T-helper 17 cell (primary cell): ENCODE measurements at places on chromosomes 2 and 18. TPM values are rescaled to one million over a fixed set of nuclear protein-coding genes. Genes with fewer than 3 reads are reported as not detected.

DNA sequence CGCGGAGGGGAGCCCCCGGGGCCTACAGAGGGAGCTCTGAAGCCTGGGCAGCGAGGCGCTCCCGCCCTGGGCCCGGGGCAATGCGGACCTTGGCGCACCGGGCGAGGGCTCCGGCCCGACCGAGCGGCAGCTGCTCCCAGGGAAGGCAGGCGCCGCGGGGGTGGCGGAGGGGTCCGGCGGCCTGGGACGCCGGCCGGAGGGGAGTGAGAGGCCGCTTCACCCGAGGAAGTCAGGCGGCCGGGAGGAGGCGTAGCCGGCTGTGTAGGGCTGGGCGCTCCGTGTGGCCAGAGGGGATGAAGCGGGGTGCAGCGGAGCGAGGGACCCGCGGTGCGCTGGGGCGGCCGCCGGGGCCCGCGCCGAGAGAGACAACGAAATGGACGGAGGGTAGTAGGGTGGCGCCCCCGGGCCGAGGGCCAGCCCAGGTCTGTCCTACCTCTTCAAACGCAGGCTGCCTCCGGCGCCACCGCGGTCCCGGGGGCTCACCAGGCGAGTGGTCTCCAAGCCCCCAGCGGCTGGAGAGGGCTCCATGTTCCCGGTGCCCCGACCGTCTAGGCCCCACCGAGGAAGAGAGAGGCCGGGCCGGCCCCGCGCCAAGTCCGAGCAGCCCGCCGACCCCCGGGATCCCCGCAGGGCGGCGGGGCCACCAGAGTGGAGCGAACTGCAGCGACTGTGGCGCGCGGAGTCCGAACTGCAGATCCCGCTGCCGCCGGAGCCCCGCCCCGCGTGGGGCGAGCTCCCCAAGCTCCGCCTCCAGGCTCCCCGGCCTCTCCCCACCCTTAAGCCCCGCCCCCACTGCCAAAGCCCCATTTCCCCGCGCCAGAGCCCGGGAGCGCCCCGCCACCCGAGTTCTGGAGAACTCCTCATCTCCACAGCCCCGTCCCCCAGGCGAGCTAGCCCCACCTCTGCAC is at the start of gene SLC30A3:
Gene SLC30A3 (minus strand): TSS at position 669 of the 908 bp plus-strand sequence. CDS start 141 bp downstream, at position 528.
- peaks cover 30% of the 10 kb centered on the region for H3K4me1 ChIP-seq
- H3K4me3 ChIP-seq: peak within 1 kb of the TSS; percentile 99
- H3K27me3 ChIP-seq: peaks cover 58% of the 10 kb centered on the region
- peak; percentile 65 for DNase-seq

DNA sequence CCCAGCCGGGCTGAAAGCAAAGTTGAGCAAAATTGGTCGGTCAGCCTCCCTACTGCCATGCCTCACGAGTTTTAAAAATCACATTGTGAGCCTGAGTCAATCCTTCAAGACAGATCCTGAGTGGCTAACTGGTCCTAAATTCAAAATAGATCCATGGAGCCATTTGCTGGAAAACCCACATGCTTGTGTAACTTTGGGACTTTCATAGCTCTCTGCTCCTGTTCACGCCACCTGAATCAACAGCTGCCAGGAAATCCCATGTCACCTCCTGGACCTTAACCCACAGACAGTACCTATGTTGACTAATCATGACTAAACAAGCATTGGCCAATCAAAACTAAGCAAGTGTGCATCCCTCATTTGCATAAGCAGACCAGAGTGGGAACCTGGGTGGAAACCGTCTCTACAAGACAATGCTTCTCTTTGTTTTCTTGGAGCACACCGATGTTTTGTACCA is 42.8 kb upstream of the LDLRAD4 start:
- DNase-seq: no peak
- peaks cover 5% of the 10 kb centered on the region for H3K4me1 ChIP-seq
- no peaks in the 10 kb centered on the region for H3K36me3 ChIP-seq
- no peak overlapping the region for H3K27ac ChIP-seq

DNA sequence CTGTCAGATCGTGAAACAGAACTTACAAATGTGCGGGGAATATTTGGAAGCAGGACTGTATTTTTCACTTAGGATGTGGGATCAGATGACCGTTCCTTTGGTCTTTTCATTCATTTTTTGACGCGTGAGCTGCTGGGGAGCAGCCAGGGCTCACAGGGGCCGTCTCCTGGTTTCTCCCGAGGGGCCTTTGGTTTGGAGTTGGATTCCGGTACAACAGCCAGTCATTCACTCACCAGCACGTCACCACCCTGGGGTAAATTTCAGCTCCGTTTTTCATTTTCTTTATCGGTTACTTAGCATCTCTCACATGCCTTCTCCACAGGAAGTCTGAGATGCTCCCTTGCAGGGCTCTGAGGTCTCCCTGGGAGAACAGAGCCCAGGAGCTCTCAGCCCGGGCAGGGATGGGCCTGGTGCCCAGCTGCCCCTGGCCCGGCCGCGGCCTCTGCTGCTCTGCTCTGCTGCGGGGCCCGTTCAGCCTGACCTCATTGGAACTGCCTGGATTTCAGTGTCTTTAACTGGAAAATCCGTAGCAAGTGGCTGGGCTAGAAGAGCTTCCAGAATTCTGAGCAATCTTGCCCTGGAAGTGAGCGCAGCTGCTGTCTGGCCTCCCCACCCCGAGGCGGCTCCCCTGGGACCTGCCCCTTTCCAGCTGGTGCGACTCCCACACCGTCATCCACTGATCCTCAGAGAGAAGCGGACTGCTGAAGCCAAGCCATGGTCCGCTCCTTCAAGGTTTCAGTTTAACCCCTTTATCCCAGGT is 335.6 kb downstream of the EIPR1 start:
- H3K4me3 ChIP-seq: no peak overlapping the region
- H3K27ac ChIP-seq: no peak overlapping the region
- no peaks in the 10 kb centered on the region for H3K4me1 ChIP-seq
- H3K36me3 ChIP-seq: peaks cover 2% of the 10 kb centered on the region

GRCh38 chr2:55763721-55764120 is 70.1 kb upstream of the PNPT1 start:
- no peak overlapping the region for H3K27ac ChIP-seq
- no peaks in the 10 kb centered on the region for H3K4me1 ChIP-seq
- peaks cover 77% of the 10 kb centered on the region for H3K27me3 ChIP-seq
- no peak for DNase-seq
- H3K36me3 ChIP-seq: no peaks in the 10 kb centered on the region

The REG3G gene
- total RNA-seq: not detected

DNA sequence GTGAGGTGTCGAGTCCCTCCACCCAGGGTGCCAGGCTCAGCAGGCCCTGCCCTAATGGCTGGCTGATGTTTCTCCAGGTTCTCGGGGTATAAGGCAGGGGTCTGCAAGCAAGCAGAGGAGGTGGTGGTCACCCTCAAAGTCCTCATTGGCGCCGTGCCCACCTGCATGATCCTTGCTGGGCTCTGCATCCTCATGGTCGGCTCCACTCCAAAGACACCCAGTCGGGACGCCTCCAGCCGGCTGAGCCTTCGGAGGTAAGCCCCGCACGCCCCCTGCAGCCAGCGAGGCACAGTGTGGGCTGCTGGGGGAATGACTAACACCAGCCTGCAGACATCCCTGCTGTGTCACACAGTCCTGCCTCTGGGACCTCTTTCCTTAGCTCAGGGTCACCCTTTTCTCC is 14.1 kb downstream of the MFSD2B start:
- no peak for DNase-seq
- H3K4me3 ChIP-seq: no peak overlapping the region
- H3K36me3 ChIP-seq: peaks cover 12% of the 10 kb centered on the region
- no peak overlapping the region for H3K27ac ChIP-seq

DNA sequence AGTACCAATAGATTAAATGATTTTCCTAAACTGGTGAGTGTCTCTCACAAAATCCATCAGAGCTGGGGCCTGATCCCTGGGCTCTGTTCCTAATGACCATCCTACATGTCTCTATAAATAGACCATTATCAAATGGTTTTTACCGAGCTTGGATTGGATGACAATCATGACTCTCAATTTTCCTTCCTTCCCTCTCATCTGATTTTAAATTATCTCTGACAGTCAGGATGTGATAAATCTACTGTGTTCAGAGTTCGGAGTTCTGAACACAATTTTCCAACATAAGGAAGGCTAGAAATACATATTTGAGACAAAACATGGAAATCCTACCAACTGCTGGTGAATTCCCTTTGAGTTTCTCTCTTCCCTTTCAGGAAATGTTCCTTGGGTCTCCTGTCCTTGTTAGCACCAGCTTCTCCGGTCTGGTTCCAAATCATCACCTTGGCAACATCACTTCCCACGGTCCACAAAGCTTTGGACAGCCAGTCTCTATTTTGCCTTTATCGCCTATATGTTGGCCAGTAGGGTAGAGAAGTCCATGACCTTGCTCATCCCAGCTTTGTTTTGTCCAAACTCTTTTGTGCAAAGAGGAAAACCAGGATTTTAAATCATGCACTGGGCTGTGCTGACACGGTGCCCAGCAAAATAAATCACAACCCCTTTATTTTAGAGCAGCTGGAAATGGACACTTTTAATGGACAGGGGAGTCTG is 139.6 kb upstream of the ITGA6 start:
- no peak for DNase-seq
- peaks cover 3% of the 10 kb centered on the region for H3K36me3 ChIP-seq
- no peaks in the 10 kb centered on the region for H3K27me3 ChIP-seq
- no peak overlapping the region for H3K27ac ChIP-seq
- peaks cover 14% of the 10 kb centered on the region for H3K4me1 ChIP-seq
- no peak overlapping the region for H3K4me3 ChIP-seq

The PLEKHH2 gene
- 0.75 TPM for total RNA-seq

GRCh38 chr2:27185331-27186026 is 26.4 kb upstream of the ATRAID start:
- no peak overlapping the region for H3K27ac ChIP-seq
- H3K36me3 ChIP-seq: no peaks in the 10 kb centered on the region
- no peaks in the 10 kb centered on the region for H3K4me1 ChIP-seq
- H3K27me3 ChIP-seq: peaks cover 43% of the 10 kb centered on the region

The PIEZO2 gene
- total RNA-seq: not detected

- peaks cover 3% of the 10 kb centered on the region for H3K4me1 ChIP-seq
- DNase-seq: no peak
- peaks cover 6% of the 10 kb centered on the region for H3K36me3 ChIP-seq
Measured at GRCh38 chr2:88856409-88857135, 165.1 kb downstream of the RPIA start.

- H3K4me1 ChIP-seq: no peaks in the 10 kb centered on the region
- no peak for DNase-seq
- no peaks in the 10 kb centered on the region for H3K36me3 ChIP-seq
Measured at GRCh38 chr18:41875094-41875780, 79.8 kb upstream of the PIK3C3 start.

The MYO3B gene
- total RNA-seq: 0.16 TPM

The GAL3ST2 gene
- total RNA-seq: 2.2 TPM

- H3K36me3 ChIP-seq: peaks cover 6% of the 10 kb centered on the region
- no peaks in the 10 kb centered on the region for H3K27me3 ChIP-seq
- no peak overlapping the region for H3K27ac ChIP-seq
- no peak overlapping the region for H3K4me3 ChIP-seq
- no peak for DNase-seq
Measured at GRCh38 chr18:26457611-26458353, 90.6 kb downstream of the KCTD1 start.

The LYG2 gene
- not detected for total RNA-seq

DNA sequence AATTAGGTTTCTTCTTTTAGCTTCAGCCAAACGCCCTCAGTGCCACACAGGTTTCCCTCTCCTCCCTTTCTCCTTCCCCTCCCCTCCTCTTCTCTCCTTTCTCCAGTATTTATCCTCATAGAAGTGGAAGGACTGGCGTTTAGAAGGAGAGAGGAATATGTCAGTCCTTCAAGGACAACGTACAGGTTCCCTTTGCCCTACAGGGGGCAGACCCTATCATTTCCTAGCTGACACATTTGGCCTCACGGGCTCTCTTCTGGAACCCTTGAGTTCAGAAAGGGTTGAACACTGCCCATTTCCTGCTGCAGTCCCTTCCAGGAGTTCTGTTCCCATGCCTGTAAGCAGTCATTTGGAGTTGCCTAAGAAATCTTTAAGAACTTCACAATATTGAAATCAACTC is 46.1 kb downstream of the CDCA7 start:
- H3K4me1 ChIP-seq: peaks cover 7% of the 10 kb centered on the region
- no peak for DNase-seq
- H3K36me3 ChIP-seq: peaks cover 4% of the 10 kb centered on the region
- H3K4me3 ChIP-seq: no peak overlapping the region
- peaks cover 92% of the 10 kb centered on the region for H3K27me3 ChIP-seq

- no peaks in the 10 kb centered on the region for H3K36me3 ChIP-seq
- peak overlapping the region; percentile 14 for H3K27ac ChIP-seq
- DNase-seq: no peak
- peaks cover 11% of the 10 kb centered on the region for H3K4me1 ChIP-seq
- no peak overlapping the region for H3K4me3 ChIP-seq
Measured at GRCh38 chr2:9538000-9538507, 17.6 kb downstream of the ADAM17 start.

The DPP4 gene
- total RNA-seq: 53.6 TPM

The RNF125 gene
- total RNA-seq: 72.6 TPM

DNA sequence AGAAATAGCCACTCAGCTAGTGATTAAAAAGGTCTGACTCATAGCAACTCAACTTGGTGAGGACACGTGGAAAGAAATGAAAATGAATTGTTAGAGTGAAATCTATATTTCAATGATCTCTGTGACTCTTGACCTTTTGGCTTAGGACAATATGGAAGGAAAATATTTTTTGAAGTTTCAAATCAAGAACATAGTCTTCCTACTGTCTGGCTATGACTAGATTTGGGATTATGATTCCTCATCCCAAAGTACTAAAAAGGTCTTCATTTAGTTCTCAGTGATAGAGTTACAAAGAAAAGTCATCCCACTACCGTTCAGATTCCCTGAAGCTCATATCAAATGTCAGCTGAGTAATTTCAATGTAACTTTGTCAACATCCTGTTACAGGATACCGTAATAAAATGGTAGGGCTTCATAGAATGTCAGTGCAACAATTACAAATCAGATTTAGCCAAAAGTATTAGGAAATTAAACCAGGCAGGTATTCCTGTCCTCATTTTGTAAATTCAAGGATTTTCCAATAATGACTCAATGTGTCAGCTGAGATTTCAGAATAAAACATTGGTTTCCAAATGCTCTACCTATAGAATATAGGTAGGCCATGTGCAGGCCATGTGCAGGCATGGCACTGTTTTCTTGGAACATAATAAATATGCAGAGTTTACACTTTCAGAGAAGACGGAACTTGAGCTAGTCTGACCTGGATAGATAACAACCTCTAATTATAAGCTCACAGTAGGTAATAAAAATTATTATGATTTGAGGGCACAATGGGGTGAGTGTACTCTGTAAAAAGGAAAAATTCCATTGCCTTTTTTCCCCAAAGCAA is 36.0 kb downstream of the ANKRD29 start:
- H3K27ac ChIP-seq: no peak overlapping the region
- no peak for DNase-seq
- H3K27me3 ChIP-seq: peaks cover 20% of the 10 kb centered on the region
- no peak overlapping the region for H3K4me3 ChIP-seq
- H3K36me3 ChIP-seq: no peaks in the 10 kb centered on the region
